ENCODE measurements at places on chromosomes 5 and 9.

- no peak for DNase-seq
Measured at GRCh38 chr5:7763621-7764072, 87.3 kb downstream of the CFAP90 start.

DNA sequence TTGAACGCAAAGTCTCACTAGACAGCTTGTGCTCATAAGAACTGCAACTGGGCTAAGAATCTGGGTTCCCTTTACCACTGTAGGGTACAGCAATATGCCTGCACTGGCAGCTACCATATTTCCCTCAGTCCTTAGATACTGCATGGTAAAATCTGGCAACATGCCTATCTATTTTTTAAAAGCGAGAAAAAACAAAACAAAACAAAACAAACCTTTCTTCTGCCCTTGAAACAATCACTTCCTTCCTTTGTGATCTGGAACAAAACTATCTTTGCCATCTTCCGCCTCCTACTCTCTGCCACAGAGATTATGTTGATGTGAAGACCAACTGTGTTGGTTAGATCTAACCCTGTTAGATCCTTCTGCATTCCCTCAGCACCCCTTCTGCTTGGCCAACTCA lies 242.9 kb downstream of the EBF1 start:
- DNase-seq, result no peak

DNA sequence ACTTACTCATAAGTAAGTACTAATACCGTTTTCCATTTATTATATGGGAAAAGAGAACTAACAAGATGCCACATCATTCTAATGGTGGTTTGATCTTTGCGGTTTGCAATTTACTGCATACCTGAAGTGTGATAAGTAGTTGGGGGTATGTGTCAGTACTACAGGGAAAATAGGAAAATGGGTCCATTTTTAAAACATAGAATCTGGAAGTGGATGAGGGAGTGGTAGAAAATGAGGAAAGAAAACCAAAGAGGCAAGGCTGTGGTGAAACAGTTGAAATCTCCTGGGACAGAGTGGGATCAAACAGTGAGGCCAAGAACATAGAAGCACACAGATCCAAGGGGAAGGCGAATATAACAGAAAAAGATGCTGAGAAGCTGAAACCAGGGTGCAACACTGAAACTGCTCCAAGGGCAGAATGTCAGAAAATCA lies 6.7 kb downstream of the ADAMTSL1 start:
- DNase-seq, result no peak

GRCh38 chr9:127980060-127980705 lies 606 bp downstream of the EEIG1 start:
- DNase-seq, result peak; percentile 69

GRCh38 chr5:93673316-93673954 lies 68.0 kb downstream of the POU5F2 start:
- no peak for DNase-seq

DNA sequence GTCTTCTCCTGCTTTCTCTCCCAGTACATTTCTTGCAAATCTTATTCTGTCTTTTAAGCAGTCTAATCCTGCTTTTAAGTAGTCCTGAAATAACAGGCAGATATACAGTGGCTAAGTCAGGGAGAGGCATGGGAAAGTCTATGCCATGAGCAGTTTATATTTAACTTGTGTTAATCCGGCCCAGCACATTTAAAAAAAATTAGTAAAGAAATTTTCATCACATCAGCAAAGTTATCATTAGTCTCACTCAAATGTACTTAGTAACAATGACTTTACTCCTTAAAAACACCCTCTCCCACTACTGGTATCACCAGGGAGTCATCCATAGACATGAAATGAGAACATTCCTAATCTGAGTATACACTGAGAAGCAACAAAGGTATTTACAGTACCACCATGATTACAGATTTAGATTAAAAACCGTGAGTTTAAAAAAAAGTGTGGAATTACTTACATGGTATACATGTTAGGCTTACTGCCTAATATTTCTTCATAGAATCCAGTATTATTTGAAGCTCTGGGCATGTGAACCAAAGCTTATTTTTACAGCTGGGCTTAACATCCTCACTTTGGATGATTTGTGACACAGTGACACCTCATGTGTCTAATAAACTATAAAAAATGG lies 75.9 kb upstream of the DAB2 start:
- DNase-seq, result no peak
